ENCODE measurements at places on chromosomes 7 and 10.

- H3K27me3 ChIP-seq, result no peaks in the 10 kb centered on the region
- no peaks in the 10 kb centered on the region for H3K36me3 ChIP-seq
- H3K4me3 ChIP-seq, result no peak overlapping the region
- no peak for DNase-seq
- H3K27ac ChIP-seq, result no peak overlapping the region
These were observed 22.4 kb downstream of the RHOBTB1 start for GRCh38 chr10:60921633-60922032.

GRCh38 chr7:19920166-19920565 lies 146.7 kb upstream of the TMEM196 start:
- DNase-seq, result no peak
- H3K4me3 ChIP-seq, result no peak overlapping the region

GRCh38 chr10:132685921-132686680 lies 99.8 kb downstream of the NKX6-2 start:
- no peak overlapping the region for H3K27ac ChIP-seq
- peaks cover 22% of the 10 kb centered on the region for H3K4me1 ChIP-seq
- H3K4me3 ChIP-seq, result no peak overlapping the region
- H3K27me3 ChIP-seq, result no peaks in the 10 kb centered on the region
- peaks cover 2% of the 10 kb centered on the region for H3K36me3 ChIP-seq

DNA sequence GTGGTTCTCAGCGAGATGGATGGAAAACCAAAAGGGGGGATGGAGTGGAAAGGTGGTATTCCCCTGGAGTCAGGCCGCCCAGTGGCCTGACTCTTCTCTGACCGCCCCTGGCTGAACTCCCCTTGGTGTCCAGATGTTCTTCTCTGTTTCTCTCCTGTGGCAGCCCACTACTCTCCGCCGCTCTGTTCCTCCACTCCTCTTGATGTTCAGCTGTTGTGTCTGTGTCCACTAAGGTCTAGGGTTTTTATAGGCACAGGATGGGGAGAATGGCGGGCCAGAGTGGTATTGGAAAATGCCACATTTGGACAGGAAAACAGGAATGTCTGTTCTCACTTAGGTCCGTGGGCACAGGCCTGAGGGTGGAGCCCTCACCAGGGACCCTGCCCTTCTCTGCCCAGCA lies 954.3 kb upstream of the MBL2 start:
- no peak overlapping the region for H3K27ac ChIP-seq
- no peaks in the 10 kb centered on the region for H3K27me3 ChIP-seq
- DNase-seq, result no peak
- no peak overlapping the region for H3K4me3 ChIP-seq
- no peaks in the 10 kb centered on the region for H3K4me1 ChIP-seq

DNA sequence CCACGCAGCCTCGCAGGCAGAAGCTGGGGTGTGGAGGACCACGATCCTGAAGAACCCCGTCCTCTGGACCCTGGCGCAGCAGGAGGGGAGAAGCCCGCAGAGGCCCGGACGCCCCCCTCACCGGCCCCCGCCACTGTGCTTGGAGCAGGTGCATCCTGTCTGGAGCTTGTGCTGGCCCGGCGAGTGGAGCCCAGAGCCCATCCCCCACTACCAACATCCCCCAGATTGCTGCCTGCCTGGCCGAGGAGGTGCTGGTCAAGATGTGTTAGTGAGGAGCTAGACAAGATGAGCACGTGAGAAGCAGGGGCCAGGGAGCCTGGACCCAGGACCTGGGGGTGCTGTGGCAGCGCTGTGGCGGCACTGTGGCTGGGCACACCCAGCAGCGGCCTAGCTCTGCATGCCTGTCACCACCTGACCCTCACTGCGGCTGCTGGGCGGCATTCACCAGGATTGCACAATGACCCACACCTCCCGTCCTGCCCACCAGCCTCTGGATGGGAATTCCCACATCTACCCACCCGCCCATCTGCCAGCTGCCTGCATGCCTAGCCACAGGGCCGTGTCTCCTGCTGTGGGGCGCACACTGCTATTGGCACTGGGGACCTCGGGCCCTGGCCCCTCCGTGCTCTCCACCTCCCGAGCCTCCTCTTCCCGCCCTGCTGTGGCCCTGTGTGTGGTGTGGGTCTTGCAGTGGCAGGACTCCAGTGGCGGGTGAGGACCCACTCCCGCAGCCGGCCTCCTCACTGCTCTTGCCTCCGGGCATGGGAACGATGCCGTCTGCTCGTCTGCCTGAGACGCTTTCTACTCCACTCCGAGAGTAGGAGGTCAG lies 11.8 kb downstream of the GPR146 start:
- H3K4me3 ChIP-seq, result no peak overlapping the region
- H3K27ac ChIP-seq, result no peak overlapping the region
- no peak for DNase-seq
- H3K36me3 ChIP-seq, result no peaks in the 10 kb centered on the region
- no peaks in the 10 kb centered on the region for H3K27me3 ChIP-seq

GRCh38 chr10:62577076-62577475 lies 202.9 kb downstream of the ZNF365 start:
- H3K4me3 ChIP-seq, result no peak overlapping the region
- H3K36me3 ChIP-seq, result no peaks in the 10 kb centered on the region
- H3K4me1 ChIP-seq, result no peaks in the 10 kb centered on the region
- H3K27me3 ChIP-seq, result peaks cover 23% of the 10 kb centered on the region
- no peak for DNase-seq

- no peaks in the 10 kb centered on the region for H3K36me3 ChIP-seq
- no peak overlapping the region for H3K27ac ChIP-seq
- H3K4me3 ChIP-seq, result no peak overlapping the region
- DNase-seq, result no peak
- H3K27me3 ChIP-seq, result no peaks in the 10 kb centered on the region
These were observed 651.6 kb upstream of the FOXK1 start for GRCh38 chr7:4030346-4030950.

DNA sequence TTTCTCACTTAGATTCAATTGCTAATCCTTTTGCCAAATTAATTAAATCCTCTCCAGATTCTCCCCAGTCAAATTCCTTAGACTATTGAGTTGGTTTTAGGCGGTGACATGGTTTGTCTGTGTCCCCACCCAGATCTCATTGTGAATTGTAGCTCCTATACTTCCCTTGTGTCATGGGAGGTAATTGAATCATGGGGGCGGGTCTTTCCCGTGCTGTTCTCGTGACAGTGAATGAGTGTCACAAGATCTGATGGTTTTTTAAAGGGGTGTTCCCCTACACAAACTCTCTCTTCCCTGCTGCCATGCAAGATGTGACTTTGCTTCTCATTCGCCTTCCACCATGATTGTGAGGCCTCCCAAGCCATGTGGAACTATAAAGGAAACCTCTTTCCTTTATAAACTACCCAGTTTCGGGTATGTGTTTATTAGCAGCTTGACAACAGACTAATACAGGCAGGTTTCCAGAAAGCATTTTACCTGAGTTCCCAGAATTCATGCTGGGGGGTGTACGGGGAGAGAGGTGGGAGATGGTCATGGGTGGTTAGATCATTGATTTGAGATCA lies 44.7 kb upstream of the GARS1 start:
- H3K4me3 ChIP-seq, result no peak overlapping the region
- H3K4me1 ChIP-seq, result peaks cover 10% of the 10 kb centered on the region
- H3K27ac ChIP-seq, result peak overlapping the region; percentile 54
- H3K27me3 ChIP-seq, result no peaks in the 10 kb centered on the region
- DNase-seq, result no peak

DNA sequence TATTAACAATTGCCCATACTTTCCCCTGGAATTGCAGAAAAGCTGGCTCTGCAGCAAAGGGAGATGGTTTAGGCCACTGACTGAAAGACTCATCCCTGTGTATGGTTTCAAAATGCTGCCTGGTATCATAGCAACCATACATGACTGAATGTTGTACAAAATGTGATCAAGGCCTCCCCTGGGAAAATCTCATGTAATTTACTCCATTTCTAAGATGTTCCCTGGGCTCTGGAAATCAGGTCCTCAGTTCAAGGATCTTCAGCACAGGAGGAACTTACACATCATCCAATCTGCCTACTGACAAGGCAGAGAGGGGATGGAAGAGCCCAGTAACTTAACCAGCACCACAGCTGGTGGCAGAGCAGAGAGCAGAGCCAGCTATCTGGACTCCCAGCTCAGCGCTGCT lies 111.8 kb downstream of the JAZF1 start:
- H3K27me3 ChIP-seq, result no peaks in the 10 kb centered on the region
- no peaks in the 10 kb centered on the region for H3K4me1 ChIP-seq
- no peak overlapping the region for H3K27ac ChIP-seq
- no peaks in the 10 kb centered on the region for H3K36me3 ChIP-seq
- DNase-seq, result no peak
- H3K4me3 ChIP-seq, result no peak overlapping the region

DNA sequence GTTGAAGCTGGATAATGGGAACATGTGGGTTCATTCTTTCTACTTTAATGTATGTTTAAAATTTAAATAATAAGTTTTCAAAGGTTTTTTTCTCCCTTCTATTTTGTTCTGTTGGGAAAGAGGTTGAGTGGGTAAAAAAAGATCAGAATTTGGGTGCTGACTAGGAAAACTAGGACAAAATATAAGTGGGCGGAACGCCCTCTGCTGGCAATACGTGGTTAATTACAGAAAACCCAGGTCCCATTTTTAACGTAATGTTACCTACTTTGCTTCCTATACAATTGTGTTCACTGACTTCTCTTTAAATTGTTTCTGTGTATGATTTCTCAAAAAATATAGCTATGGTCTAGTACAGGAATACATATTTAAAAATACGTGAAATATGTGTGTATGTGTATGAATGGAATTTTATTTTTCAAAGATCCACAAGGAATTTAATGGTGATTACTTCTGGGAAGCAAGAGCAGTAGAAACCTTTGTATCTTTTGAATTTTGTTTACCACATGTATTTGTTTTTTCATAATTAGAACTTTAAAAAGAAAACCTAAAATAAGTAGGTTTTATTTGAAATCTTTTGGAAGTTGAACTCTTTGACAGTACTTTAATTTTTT lies 8.7 kb downstream of the ECD start:
- peak overlapping the region; percentile 82 for H3K27ac ChIP-seq
- peaks cover 5% of the 10 kb centered on the region for H3K36me3 ChIP-seq
- H3K4me3 ChIP-seq, result no peak overlapping the region
- H3K27me3 ChIP-seq, result no peaks in the 10 kb centered on the region
